ENCODE measurements at places on chromosomes 6 and 20. TPM values are rescaled to one million over a fixed set of nuclear protein-coding genes. Genes with fewer than 3 reads are reported as not detected.

- DNase-seq: no peak
Measured at GRCh38 chr20:16311756-16312155, 261.5 kb downstream of the KIF16B start.

DNA sequence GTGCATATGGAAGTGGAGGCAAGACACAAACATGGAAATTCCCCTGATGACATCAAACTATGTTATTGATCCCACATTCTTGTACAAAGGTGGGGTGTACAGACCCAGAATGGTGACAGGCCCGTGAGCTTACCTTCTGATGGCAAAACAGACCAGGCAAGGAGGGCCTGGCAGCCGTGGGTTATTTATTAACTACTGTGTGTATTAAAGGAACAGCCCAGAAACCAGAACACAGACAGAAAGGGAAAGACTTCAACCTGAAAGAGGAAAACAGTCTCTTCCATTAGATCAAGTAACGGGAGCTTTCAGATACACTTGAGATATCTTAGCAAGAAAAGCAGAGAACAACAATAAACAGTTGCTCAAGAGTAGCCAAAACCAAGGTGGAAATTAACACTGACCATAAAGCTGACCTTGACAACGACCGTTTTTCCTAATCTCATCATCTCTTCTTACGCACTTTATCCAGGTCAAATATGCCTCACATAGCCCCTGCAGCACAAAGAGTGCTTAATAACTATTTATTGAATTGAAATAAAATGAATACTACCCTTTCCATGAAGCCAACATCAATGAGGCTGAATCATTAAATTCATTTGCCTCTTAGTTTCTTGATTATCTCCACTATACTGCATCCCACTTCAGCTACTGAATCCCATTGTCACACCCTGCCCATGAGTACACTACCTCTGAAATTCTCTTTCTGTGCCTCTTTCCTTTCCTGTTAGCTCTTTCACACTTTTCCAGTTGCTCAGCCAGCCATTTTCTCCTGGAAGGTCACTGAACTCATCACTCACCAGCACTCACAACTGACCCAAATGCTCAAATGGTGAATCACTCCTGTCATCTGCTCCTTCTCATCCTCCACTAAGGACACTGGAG lies 67.4 kb downstream of the MOXD1 start:
- no peak for DNase-seq

DNA sequence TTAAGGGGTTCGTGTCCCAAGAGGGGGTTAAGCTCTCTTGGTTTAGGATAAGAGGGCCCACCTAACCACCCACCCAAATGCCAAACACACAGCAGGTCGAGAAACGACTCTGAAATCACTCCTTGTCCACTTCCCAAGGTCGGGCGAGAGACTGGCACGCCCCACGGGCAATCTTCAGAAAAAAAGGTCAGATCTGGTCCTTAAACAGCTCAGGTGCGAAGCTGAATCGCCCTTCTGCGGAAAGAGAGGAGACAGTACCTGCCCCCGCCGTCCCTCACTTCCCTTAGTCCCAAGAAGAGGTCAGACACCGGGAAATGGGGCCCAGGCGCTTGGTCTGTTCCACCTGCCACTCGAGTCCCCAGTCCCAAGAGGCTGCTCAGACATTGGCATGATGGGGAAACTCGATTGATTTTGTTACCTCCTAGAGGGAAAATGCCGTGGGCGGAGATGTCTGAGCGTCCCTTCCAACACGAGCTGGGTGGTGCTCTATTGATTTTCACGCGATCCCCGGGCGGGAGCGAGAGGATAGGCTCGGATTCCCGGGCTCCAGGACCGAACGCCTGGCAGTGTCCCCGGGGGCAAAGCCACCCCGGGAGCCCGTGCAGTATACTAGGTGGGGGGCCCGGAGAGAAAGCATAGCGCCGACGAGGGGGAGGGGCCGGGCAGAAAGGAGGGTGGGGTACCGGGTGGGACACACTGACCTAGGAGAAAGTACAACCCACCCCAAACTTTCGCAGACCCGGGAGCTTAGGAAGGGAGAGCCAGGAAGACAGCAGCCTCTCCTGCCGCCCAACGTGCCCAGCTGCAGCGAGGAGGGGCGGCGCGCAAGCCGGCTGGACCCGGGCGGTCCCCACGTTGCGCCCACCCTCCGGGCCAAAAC lies 1.1 kb upstream of the SAMD5 start:
- DNase-seq: no peak

GRCh38 chr6:16406966-16407365 lies 168.6 kb downstream of the GMPR start:
- DNase-seq: no peak

TCF15 gene
- not detected for total RNA-seq
